ENCODE measurements at places on chromosomes 7 and 10.

- DNase-seq: no peak
Measured at GRCh38 chr7:80593869-80594586, 44.4 kb upstream of the CD36 start.

DNA sequence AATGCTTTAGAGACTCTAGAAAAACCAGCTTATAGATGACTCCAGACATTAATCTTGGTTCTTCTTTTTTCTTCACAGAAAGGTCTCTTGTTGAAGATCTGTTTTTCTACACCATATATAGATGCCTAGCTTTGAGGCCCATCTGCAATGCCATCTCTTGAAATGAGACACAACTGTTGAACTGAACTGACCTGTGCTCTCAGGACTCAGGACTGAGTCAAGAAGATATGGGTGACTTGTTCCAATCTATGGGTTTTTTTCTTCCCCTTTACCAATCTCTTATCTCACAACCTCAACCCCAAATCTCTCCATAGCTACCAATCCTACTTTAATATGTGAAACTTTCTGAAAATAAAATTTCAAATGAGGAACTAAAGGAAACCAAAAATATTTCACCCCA is 194.7 kb downstream of the SNX13 start:
- no peak for DNase-seq

- no peak for DNase-seq
Measured at GRCh38 chr7:16702441-16702840, 51.1 kb upstream of the TSPAN13 start.

- no peak for DNase-seq
Measured at GRCh38 chr7:146002431-146003078, 114.0 kb upstream of the CNTNAP2 start.

DNA sequence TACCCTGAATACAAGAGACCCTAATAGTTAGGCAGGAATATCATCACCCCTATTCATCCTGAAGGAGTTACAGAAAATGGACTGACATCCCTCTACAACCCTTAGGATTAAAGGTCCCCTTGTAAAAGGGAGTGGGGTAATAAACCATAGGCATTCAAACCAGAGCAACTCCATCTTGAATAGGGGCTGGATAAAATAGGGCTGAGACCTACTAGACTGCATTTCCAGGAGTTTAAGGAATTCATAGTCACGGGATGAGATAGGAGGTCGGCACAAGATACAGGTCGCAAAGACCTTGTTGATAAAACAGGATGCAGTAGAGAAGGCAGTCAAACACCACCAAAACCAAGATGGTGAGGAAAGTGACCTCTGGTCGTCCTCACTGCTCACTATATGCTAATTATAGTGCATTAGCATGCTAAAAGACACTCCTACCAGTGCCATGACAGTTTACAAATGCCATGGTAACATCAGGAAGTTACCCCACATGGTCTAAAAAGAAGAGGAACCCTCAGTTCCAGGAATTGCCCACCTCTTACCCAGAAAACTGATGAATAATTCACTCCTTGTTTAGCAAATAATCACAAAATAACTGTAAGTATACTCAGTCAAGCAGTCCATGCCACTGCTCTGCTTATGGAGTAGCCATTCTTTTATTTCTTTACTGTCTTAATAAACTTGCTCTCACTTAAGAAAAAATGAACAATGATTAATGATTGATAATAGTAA is 37.2 kb downstream of the CUBN start:
- DNase-seq: no peak

- no peak for DNase-seq
Measured at GRCh38 chr10:4635883-4636282, 190.1 kb upstream of the AKR1E2 start.

DNA sequence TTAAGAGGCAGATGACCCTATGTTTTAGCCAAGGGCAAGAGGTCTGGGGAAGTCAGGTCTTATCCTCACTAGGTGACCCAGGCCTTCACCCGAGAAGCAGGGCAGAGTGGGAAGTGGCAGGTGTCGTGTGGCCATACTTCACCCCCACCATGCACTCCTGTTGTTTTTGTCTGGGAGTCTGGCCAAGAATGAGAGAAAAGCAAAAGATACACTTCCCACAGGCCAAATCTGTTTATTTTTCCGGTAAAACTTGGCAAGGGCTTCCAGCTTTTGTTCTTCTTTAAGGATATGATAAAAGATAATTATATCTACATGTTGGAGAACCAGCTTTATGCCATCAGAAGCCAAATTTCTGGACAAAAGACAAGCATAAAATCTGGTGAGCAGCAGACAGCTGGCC is 137.4 kb upstream of the CDC14C start:
- DNase-seq: no peak

- DNase-seq: no peak
Measured at GRCh38 chr7:43467406-43467805, 115.5 kb upstream of the STK17A start.

- DNase-seq: no peak
Measured at GRCh38 chr7:128890306-128891109, 20.0 kb downstream of the KCP start.

DNA sequence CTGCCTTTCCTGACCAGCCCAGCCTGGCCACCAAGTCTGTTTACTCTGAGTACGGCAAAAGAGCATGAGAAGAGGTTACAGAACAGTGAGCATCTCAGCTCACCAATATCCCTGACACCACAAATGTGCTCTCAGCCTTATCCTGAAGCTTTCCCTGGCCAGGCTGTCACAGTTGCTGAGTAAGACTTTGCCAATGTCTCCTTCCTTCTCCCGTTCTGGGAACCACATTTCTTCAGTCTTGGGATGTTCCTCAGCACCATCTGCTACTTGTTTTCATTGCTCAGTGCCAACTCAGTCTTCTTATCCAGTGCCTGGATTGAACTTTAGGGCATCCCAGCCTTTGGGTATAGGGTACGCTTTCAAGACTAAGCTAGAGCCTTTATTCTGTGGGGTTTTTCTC is 7.1 kb upstream of the KCNIP2 start:
- no peak for DNase-seq

DNA sequence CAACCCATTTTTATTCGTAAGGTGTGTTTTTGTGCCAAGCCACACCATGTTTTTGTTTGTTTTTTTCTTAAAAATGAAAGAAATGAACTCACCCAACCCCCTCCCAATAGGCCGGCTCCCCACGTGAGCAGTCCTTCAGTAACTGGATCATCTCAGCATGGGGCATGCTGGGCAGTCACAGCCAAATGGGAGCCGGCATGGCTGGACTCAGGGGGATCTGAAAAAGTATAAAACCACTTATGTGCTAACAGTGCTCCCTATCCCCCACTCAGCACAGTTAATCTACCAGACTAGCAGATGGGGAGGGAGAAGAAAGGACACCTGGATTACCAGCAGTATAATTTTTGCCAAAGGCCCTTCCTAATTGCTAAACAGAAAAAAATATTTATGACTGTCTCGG is 39.3 kb downstream of the BAZ1B start:
- DNase-seq: no peak

GRCh38 chr10:18606051-18606695 is 45.2 kb downstream of the NSUN6 start:
- no peak for DNase-seq

DNA sequence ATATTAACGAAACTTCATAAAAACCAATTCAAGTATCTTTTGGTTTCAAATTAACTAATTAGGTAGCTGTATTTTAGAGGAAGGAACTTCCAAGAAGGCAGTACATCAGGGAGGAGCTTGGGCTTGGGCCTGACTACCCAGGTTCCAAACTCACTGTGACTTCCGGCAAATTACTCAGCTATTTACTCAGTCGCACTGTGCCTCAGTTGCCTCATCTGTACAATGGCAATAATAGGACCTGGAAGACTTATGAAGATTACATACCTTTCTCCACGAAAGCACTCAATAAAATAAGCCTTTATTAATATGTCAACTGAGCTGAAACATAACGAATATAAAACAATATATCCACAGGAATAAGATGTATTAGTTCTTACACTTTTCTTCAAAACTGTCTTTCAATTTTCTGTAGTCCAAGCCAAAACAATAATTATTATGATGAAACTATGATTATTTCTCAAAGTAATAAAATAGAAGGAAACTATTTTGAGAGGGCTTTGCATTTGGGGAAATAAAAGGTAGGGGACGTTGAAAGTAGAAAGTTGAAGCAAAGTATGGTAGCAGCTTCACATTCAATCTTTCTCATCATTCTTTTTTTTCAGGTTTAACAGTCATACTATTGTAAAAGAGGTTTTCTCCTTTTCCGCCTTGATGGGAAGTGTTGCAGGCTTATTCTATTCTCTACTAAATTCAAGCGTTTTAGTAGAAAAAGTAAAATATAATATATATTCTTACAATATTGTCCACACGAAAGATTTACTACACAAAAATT is 10.5 kb upstream of the EBLN1 start:
- no peak for DNase-seq

DNA sequence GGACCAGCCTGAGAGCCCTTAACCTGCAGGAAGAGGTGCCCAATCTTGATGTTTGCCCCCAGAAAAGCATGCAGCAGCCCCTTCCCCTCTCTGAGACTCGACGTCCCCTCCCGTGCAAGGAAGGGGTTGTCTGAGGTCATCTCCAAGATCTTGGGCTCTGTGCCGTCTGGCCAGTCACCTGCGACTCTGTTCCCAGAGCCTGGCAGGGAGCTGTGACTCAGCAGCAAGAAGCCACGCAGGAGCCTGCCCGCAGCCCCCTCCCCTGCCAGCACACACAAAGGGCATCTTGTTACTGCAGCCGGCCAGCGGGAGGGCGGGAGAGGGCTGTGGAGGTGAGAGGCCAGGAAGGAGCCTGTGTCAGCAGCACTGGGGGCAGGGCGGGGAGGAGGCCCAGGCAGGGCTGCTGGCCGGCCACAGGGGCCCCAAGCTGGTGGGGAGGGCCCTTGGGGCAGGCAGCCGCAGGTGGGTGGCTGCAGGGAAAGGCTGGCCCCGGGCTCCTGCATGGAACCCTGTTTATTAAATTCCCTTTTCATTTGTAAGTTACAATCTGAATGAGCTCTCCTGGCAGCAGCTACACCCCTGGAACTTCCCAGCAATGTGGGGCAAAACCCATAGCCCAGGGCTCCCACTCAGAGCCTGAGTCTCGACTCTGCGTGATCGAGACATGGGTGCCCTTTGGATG is 103.7 kb upstream of the ZMIZ1 start:
- DNase-seq: peak; percentile 61

DNA sequence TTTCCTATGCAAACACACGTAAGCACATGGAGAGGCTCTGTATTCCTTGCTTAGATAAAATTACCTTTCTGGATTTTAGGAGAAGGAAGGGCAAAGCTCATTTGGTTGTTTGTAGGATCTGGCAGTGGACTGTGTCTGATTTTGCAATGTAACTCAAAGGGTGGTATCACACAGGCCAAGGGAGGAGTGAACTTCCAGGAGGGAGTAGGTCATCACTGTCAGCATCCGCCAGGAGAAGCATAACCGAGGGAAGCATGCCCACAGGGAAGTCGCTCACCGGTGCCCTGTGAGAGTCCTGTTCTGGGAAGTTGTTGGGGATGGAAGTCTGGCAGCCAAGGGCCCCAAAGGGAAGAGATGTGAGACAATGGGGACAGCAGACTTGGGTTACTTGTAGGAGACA is 74.4 kb downstream of the CFAP58 start:
- no peak for DNase-seq

DNA sequence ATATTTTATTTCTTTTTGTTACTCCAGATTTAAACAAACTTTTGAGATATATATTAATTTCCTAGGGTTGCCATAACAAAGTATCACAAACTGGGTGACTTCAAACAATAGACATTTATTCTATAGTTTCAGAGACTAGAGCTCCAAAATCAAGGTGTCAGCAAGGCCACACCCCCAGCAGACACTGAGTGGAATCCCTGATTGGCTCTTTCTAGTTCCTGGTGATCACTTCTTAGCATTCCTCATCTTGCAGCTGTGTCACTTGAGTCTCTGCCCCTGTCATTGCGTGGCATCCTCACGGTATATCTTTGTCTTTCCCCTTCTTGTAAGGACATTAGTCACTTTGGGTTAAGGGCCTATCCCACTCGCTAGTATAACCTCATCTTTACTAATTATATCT is 7.6 kb upstream of the SLC26A3 start:
- no peak for DNase-seq

GRCh38 chr7:7209412-7210050 is 27.2 kb downstream of the C1GALT1 start:
- DNase-seq: no peak

GRCh38 chr10:130809761-130810515 is 501.6 kb downstream of the TCERG1L start:
- DNase-seq: no peak

DNA sequence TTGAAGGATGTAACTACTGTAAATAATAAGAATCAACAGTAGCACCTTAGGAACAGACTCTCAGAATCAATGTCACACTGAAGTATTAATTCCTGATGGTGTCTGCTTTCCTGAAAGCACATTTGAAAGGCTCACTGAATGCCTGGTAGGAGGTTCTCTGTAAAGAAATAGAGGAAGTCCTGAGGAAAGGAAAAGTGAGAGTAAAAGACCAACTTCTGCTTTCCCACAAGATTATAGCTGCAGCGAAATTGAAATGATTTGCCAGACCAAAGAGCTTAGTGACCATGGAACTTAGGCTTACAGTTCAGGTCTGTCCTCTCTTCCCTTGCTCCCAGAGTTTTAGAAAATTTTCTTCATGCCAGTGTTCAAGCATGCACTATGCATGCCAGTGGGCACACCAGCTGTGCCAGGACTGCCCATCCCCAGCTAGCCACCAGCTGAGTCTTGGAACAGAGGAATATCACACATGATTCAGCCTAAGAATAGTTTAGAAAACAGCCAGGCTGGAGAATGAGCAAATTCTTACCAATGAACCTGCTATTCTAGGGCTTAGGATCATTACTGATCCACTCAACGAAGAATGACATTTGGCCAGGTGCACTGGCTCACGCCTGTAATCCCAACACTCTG is 123.2 kb downstream of the HERPUD2 start:
- DNase-seq: no peak

- DNase-seq: no peak
Measured at GRCh38 chr7:138064856-138065357, 11.4 kb upstream of the AKR1D1 start.

DNA sequence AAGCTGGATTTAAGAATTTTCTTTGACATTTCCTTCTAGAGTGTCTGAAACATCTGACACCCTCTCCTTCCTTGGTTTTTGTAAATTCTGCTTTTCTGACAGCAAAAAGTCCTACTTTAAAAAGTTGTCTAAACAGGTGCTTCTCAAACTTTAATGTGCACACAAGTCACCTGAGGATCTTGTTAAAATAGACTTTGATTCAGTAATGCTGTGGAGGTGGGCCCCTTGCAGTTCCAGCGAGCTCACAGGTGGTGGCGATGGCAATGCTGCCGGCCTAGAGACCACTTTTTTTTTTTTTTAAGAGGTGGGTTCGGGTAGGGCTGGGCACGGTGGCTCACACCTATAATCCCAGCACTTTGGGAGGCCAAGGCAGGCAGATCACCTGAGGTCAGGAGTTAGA is 77.1 kb downstream of the ABCC2 start:
- DNase-seq: no peak

GRCh38 chr10:80468002-80468401 is 13.9 kb downstream of the TSPAN14 start:
- peak; percentile 72 for DNase-seq
